ENCODE measurements at places on chromosomes 11 and 22.

DNA sequence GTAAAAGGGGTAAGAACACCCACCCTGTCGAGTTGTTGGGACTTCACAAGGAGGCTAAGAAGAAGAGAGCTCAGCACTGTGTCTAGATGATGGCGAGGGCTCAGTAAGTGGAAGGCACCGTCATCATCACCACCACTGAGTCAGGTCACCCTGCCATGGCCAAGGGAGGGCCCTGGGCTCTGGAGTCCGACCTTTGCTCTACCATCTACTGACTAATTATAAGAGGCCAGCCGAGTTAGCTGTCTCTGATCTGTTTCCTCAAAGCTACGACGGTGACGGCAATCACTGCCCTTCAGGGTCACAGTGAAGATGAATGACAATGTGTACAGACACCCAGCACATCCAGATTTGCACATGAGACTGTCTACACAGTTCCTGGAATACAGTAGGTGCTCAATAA, 29.3 kb downstream of the KIAA0930 start:
- no peak for DNase-seq

DNA sequence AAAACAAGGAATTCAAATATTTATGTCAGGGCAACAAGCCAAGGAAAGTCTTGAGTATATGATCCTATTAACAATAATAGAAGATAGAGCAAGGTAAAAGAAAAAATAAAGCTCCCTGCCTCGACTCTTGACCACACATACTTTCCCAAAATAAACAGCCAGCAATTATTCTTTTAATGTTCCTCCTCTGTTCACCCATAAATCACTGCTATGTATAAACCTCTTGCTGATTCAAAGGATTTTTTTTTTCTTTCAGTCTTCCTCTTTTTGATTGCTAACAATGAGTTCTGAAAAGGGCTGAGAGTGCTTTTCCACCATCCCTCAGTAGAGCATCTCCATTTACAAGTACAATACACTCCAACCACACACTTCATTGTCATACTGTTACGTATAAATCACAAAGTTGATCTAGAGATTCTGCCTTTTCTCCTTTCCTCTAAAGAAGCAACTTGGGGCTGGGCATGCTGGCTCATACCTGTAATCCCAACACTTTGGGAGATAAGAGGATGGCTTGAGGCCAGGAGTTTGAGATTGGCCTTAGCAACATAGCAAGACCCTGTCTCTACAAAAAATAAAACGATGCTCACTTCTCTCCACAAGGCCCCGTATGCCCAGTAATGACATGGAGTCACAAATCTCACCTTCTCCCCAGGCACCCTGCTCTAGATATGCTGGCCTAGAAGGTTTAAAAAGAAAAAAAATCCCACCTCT, 24.0 kb downstream of the RAB30 start:
- DNase-seq = no peak

- DNase-seq = no peak
Observed at GRCh38 chr11:95432714-95433503, 201.9 kb upstream of the SESN3 start.

- DNase-seq = no peak
Observed at GRCh38 chr11:28999620-29000019, 891.4 kb downstream of the METTL15 start.

DNA sequence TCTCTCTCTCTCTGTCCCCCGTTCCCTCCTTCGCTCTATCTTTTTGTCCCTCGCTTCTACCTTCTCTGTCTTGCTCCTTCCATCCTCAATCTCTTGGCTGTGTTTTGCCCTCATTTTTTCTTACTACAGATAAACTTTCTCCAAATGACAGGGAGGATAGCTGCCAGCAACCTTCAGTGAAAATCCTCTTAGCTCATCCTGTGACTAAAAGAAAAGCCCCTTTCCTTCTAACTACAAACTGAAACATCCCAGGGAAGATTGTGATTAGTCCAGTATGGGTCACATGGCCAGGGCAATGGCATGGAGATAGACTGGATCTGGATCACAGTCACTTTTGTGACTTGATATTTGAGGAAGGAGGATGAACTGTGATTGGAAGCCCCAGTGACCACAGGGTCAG, 10.4 kb downstream of the SPON1 start:
- no peak for DNase-seq

GRCh38 chr22:33012833-33013450, 45.2 kb downstream of the SYN3 start:
- no peak for DNase-seq

DNA sequence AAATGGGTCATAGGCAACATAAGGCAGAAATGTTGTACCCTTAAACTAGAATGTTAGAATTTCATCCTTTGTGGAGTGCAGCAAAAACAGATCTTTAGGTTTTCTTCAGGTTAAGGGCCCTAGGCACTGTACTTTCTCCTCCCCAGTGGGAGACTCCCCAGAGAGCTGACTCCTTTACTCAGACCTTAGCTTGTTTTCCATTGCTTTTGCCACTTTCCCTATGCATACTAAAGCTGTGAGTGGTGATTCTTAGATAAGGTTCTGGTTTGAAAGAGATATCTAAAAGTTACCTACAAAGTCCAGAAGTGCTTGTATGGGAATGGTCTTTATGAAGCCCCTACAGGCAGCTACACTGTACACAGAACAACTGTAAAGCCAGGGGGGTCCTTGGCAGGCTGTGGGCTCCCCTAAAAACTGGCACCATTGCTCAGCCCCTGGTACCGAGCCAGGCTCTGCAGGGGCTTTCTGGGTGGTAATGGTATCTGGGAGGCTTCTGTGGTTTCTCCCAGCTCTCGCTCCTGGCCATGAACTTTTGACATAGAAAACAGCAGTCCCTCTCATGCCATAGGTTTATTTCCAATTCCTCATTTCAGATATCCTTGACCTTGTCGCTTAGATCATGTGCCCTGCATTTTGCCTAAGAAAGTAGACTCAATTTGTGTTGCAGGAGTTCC, 23.2 kb downstream of the AMOTL1 start:
- no peak for DNase-seq

DNA sequence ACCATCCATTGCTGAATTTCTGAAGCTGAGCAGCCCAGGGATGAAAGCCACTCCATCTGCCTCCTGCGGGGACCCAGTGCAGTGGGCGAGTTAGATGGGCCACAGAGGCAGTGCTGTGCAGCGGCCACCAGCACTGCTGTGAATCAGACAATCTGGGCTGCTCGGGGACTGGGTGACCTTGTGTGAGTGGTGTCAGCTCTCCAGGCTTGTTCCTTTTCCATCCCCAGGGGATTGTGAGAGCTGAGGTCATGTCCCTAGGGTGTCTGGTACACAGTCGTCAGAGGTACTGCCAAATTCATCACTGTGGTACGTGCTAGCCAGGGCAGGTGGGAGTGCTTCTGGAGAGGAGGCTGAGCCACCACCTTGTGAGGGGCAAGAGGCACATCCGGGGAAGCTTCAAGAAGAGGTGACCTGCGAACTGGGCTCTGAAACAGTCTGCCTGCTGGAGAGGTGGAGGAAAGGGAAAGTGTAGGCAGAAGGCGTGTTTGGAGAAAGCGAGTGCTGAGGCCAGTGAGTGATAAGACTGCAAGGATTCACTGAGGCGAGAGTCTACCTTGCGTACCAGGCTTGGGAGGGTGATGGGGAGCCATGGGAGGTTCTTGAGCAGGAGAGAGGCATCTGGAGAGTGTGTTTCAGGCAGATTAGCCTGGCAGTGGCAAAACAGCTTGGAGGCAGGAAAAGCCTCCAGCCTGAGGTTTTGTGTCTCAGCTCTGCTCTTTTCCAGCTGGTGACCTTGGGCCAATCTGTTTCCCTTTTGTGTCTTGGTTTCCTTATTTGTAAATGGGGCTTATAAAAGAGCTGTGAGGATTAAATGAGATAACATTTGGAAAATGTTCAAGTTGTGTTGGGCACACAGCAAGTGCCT, 22.7 kb downstream of the CACNA1I start:
- no peak for DNase-seq

DNA sequence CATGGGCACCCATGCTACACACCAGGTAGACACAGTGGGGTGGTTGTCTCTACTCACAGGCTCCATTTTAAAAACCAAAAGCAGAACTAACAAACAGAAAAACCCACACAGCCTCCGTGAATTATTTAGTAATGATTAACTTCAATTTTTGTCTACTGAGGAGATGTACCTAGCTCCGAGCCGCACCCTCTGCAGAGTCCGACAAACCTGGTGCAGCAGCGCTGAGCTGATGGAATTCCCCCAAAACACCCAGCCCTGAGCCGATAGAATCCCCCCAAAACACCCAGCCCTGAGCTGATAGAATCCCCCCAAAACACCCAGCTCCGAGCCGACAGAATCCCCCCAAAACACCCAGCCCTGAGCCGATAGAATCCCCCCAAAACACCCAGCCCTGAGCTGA, 927.0 kb downstream of the BRD1 start:
- no peak for DNase-seq

DNA sequence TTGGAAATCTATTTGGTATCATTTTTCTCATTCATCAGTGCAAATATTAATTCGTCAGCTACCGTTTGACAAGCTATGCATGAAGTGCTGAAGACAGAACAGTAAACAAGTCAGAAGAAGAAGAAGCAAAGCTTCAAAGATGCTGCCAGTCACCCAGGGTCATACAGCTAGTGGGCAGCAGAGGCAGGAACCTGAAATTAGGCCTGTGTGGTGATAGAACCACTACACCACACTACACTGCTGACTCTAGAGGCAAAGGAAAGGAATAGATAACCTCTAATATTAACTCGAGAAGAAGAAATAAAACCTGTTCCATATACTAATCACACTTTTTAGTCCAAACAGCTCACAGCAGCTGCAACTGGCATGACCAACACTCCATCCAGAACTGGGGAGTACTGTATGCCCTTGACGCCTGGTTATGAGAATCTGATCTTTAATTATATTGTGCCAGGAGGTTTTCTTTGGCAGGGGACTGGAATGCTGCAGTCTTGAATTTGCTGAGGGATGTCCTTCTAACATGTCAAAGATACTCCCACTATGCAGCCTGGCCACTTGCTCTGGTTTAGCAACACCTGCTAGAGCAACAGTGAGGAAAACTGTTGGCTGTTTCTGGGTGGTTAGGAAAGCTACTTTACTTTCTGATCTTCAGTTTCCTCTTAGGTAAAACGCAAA, 73.0 kb downstream of the PAK1 start:
- DNase-seq = no peak

- DNase-seq = no peak
Observed at GRCh38 chr22:19733755-19734154, 10.4 kb downstream of the GP1BB start.

- DNase-seq = no peak
Observed at GRCh38 chr11:45517171-45517770, 148.2 kb downstream of the CHST1 start.

- no peak for DNase-seq
Observed at GRCh38 chr22:30325065-30325720, 1.5 kb downstream of the TBC1D10A start.

- DNase-seq = no peak
Observed at GRCh38 chr11:22042081-22042480, 150.8 kb upstream of the ANO5 start.

Measured in T-helper 1 cell (primary cell).